NCI-H2081 treated with DMSO at 0.1 percent for 48 hours (cell line): ENCODE measurements at places on chromosomes 5 and 9.

DNA sequence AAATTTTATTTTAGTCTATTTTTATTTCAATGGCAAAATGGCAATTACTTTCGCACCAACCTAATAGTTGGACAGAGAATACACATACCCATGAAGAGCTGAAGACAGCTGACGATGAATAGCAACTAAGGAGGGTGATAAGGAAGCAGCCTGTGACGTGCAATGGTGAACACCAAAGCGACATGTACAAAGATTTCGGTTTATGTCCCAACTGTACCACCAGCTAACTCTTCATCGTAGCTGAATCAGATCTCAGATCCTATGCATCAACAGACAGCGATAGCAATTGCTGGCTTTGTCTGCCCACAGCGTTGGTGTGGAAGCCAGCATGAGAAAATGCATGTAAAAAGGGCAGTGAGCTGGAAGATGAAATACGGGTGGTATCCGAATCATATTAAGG is 130.6 kb upstream of the ANKH start:
- DNase-seq, result no peak

GRCh38 chr5:151040211-151040747 is 19.9 kb downstream of the GPX3 start:
- DNase-seq, result no peak

- no peak for DNase-seq
These were observed 75.3 kb downstream of the PIP5K1B start for GRCh38 chr9:68780380-68780712.

DNA sequence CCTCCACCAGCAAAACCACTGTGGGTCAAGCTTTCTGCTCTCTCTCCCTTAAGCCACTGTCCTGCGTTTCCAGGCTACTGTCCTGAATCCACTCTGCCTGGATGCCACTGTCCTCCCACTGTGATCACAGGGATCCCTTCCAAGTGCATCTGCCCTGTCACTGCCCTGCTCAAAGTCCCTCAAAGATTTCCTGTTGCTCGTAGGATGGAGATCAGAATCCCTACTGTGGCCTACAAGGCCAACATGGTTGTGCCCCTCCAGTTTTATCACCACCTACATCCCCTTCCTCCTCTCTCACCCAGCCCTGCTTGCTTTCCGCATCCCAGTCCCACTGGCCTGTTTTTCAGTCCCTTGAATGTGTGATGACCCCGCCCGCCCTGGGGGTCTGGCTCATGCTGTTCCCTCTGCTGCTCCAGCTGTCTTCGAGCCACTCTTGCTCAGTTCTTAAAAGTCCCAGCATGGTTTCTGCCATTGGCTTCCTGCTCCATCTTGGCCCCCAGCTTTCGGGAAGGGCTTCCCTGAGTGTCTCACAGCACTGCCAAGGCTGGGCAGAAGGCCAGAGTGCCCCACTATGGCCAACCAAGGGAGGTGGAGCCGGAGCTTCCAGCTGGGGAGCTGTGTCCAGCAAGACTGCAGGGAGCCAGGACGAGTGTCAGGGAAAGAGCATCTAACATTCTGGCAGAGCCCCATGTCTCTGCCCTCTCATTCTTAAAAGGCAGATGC is 12.9 kb upstream of the FRRS1L start:
- no peak for DNase-seq

DNA sequence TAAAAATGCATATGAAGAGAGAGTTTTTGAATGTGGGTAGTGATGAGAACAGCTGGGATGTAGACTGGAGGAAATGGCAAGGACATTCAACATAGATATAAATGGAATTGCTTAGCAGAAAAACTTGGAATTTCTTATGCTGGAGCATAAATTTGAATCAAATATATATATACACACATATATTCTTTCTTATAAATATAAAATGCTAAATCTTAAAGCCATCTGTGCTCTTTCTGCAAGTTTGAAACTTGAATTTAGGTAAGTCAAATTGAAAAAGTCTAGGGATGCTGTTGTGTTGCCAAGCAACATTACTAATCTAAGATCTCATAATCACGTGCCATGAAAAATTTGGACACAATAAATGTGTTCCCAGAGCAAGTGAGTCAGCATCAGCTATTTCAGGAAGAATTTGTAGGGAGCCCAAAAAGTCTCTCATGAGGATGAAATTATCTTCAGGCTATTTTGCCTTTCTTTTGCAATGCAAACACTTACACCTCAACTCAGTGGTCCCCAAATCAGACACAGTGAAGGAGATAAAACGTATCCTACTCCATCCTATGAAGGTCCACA is 58.4 kb upstream of the ALDH1A1 start:
- no peak for DNase-seq

DNA sequence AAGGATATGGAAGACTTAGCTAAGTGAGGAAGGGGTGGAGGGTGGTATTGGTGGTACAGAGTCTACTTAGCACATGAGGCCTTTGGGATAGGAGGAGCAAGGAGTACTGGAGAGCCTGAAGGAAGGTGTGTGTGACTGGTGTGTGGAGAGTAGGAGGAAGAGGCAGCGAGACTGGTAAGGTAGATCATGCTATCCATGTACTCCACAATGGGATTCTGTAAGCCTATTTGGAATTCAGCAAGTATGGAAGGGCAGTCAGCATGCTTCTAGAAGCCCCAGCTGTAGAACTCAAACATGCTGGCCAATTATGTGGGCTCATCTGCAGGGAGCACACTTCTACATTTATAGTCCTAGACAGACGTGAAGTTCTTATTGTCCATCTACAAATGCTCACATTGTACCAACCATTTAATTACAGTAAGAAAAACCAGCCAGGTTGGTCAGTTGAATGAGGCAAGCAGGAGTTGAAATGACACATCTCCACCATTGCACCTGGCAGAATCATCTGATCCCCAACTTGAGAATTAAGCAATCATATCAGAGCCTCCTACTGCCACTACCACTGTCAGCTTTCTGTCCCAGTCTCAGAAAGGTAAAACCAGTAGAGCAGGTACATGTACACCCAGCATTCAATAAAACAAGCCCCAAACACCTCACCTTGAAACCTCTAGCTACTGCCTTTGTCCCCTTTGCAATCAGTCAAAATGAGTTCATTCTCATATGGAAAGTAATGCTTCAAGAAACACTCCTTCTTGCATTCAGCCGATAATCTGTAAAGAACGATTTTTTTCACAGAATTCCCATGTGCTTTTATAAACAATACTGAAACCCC is 60.9 kb upstream of the GLRX start:
- no peak for DNase-seq

- no peak for DNase-seq
These were observed 88.8 kb upstream of the CTNNA1 start for GRCh38 chr5:138664276-138664943.

DNA sequence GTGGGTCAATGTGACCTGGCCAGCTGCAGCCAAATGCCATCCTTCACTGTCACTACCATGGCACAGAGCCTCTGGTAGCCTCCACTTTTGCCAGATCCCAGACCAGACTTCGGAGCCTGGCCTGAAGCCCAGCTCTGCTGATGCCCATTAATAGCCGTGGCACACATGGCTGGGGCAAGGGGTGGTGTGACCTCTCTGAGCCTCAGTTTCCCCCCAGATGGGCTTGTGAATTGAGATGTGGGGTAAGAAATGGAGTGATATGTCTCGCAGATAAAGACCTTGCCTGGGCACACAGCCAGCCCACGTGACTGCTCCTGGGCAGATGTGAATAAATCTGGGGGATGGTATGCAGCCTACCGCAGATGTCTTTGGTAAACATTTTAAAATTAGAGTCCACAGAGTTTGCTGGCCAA is 13.9 kb downstream of the SUSD3 start:
- DNase-seq, result no peak

- no peak for DNase-seq
These were observed 73.5 kb downstream of the PPP2R2B start for GRCh38 chr5:146805081-146805480.

GRCh38 chr5:125470280-125470902 is 724.0 kb upstream of the ZNF608 start:
- DNase-seq, result no peak

DNA sequence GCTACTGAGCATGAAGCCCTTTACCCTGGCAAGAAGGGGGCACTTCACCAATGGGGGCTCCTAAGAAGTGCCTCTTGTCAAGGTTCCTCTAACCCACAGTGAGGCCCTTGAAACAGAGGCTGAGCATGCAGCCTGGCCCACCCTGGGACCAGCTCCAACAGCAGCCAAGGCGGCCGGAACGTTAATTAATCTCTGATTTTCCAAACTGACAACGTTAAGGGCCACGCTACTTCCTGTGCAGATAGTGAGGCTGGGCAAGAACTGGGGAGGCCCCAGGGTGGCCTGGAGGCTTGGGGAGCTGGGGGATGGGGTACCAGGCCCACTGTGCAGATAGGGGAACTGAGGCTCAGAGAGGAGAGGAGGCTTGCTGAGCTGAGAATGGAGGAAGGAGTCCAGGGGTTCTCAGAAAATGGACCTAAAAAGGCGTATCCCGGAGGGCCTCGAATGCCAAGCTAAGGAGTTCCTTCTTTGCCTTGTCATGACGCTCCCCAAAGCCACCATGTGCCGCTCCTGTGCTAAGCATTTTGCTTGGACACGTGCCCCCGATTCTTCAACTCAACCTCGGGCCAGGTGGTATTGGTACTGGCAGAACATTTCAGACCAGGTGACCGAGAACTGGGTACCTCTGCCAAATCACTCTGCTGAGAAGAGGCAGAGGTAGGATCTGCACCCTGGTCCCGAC is 72.0 kb upstream of the STXBP1 start:
- DNase-seq, result no peak

GRCh38 chr5:179698935-179699615 is at the start of gene CANX:
Gene CANX (plus strand): TSS chr5:179698967. CDS start chr5:179705682, 6,715 bp downstream.
- no peak for DNase-seq
